ENCODE measurements at places on chromosomes 2 and 18.

DNA sequence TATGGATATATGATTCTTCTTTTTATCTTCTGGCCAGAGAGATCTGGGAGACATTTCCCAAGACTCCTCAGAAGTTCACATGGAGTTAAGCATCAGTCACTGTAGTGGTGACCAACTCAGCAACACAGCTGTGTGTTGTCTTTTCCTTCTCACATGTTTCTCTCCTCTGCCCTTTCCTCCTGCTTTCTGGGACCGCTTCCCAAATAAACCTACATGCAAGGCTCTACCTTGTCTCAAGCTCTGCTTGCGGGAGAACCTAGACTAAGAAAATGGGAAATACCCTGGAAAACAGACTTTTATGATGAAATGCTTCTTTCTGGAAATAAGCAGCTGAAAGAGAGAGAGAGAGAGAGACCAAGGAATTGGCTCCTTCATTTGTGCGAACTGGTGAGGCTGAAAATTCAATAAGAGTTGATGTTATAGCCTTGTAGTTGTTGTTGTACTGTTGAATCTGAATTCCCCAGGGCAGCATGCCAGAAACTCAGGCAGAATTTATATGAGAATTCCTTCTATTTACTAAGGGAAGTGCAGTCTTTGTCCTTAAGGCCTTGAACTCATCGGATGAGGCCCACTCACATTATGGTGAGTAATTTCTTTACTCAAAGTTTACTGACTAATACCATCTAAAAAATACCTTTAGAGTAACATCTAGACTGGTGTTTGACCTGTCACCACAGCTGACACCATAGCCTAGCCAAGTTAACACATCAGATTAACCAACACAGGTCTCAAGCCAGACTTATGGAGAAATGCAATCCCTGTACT is 22.7 kb upstream of the DSC1 start:
- no peak for DNase-seq

- DNase-seq, result no peak
These were observed 464 bp upstream of the TLX2 start for GRCh38 chr2:74513605-74514367.

DNA sequence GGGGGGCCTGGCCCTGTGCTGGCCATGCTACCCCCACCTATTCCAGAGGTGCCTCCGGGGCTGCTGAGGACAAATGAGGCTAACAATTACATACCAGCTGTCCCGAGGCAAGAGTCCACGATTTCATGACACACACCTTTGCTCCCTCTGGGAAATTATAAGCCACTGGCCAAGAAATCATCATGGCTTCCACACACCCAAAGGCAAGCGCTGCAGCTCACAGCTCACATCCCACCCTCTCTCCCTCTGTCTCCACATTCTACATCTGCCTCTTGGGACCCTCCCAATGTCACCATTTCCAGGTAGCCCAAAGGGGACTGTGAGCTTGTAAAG is 134.4 kb downstream of the HDAC4 start:
- DNase-seq, result no peak

GRCh38 chr2:161052214-161052613 is 108.0 kb upstream of the TANK start:
- DNase-seq, result no peak

- DNase-seq, result no peak
These were observed 207.9 kb downstream of the GLI2 start for GRCh38 chr2:120943403-120944034.

DNA sequence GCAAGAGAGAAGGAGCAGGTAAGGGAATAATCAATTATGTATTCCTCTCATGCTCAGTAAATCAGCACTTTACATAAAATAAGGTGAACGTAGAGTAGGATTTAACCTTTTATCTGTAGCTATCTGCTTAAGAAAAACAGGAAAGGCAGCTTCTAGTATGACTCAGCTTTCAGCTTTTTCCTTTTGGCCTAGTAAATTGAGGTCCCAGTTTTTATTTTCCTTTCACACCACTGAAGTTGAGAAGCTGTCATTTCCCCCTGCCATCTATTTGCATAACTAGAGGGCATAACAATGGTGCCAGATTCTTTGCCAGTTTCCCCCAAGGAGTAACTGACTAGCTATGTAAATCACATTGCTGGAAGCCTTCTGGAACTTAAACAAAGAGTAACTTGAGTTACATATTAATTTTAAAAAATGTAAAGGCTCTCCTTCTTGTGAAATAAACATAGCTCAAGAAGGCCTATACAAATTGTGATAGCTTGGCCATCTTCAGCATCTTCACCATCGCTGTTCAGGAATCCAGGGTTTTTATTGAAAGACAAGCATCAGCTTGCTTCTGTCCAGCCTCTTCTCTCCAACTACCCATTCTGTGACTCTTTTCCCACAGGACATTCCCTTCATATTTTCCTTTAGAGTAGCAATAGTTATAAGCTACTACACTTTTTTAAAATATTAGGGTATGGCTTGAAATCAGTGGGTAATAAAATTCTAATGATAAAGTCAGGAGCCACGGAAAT is 97.0 kb downstream of the KYNU start:
- peak; percentile 54 for DNase-seq

DNA sequence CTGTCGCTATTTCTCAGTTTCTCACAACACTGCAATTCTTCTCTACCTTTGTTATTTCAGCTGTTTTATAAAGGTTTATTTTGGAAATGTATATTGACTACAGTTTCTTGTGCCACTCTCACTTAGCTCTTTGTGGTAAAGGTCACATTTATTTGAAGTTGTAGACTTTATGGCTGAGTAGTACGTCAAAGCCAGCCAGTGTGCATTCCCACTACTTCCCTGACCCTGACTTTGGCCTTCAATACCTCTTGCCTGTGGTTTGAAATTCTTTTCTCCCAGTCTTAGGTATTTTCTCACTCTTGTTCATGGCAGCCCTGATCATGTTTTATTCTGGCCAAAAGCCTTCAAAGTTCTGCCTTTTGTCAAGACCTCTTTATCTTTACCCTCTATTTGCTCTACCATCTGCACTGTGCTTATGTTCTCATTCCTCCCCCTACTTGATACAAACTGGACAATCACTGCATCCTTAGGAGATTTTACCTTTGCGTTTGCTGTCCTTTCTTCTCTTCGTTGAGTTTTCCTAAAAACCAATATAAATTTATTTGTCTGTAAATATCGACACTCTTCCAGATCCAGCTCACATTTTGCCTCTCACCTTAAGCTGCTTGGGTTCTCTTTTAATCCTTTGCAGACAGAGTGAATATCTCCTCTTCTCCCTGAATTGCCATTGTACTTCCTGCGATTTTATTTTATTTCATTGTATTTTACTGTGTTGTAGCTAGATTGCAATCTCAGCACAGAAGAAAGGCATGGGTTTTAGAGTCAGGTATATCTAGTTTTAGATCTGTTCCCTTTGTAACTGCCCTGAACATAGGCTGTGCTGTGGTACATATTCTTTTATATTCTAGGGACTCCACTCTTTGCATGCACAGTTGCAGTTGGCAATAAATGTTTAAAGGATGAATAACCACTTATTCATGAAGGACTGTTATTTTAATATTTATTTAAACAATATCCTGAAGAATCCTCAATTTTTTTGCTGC is 31.2 kb downstream of the GULP1 start:
- DNase-seq, result no peak

- DNase-seq, result no peak
These were observed 54.2 kb downstream of the CD8B2 start for GRCh38 chr2:106541333-106541732.

GRCh38 chr2:127659408-127660290 is 13.7 kb downstream of the GPR17 start:
- DNase-seq, result peak; percentile 73

- no peak for DNase-seq
These were observed 203.8 kb downstream of the RDH14 start for GRCh38 chr2:18356676-18357075.

- DNase-seq, result no peak
These were observed 144.9 kb upstream of the FOSL2 start for GRCh38 chr2:28247734-28248133.

DNA sequence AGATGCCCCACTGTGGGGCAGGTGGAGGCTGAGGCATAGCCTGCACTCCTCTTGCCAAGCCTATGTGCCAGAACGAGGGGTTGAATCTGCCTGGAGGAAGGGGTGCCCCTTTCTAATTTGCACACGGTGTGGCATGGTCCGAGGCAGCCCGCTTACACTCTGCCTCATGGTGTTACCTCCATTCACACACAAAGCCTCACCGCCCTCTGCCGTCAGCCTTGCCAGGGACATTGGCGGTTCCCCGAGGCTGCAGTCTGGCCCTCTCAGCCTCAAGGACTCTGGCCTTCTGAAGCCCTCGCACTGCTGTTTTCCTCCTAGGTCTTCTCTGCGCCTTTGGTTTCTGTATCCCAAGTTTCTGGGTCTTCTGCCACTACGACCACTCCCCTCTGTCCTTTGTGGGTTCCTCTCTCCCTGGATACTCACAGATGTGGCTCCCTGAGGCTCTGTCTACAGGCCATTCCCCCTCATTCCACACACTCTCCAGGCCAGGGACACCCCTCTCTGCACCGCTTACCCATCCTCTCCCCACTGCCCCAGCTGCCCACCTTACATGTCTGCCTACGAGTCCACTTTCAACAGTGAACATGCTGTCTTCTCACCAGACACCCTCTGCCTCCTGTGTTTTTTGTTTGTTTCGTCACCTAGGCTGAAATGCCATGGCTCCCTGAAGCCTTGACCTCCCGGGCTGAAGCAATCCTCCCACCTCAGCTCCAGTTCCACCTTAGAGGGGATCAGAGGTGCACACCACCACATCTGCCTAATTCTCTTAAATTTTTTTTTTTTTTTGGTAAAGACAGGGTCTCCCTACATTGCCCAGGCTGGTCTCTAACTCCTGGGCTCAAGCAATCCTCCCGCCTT is 7.9 kb upstream of the ASPRV1 start:
- no peak for DNase-seq

GRCh38 chr18:24974431-24974830 is 377.5 kb downstream of the ZNF521 start:
- DNase-seq, result no peak

- DNase-seq, result no peak
These were observed 15.0 kb downstream of the LYPD1 start for GRCh38 chr2:132654968-132655367.

DNA sequence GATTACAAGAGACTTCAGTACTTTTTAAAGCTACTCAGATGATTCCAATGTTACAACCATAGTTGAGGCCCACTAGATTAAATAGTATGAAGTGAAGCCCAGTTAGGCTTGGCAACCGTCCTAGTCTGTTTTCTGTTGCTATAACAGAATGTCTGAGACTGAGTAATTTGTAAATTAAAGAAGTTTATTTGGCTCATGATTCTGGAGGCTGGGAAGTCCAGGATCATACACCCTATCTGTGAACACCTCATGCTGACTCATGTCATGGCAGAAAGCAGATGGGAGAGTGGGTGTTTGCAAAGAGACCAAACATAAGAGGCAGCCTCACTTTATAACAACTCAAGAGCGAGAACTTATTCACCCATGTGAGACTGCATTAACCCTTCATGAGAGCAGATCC is 63.1 kb downstream of the CCDC150 start:
- DNase-seq, result no peak

- DNase-seq, result no peak
These were observed 73.1 kb upstream of the RPE start for GRCh38 chr2:209929369-209929768.

DNA sequence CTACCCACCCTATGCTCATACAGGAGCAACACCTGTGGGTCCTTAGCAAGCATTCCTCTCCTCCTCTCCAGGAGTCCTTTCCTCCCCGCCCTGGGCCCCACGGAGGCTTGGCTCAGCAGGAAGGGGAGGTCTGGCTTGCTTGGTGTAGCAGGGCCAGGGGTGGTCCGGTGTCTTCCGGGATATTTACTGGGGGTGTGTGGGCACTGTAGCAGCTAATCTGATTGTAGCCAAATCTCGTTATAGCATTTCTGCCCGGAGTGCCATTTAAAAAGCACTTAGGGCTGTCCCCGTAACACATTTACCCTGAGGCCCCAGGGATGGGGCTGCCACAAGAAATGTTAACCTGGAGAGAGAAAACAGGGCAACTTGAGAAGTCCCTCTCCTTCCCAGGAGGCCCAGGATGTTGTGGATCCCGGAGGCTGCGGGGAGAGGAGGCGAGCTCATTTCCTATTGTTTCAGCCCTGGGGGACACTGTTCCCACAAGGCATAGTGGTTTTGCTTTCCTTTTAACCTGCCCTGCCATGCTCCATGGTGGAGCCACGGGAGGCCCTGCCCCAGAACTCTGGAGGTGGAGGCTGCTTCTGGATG is 134.5 kb downstream of the CLIP4 start:
- no peak for DNase-seq

DNA sequence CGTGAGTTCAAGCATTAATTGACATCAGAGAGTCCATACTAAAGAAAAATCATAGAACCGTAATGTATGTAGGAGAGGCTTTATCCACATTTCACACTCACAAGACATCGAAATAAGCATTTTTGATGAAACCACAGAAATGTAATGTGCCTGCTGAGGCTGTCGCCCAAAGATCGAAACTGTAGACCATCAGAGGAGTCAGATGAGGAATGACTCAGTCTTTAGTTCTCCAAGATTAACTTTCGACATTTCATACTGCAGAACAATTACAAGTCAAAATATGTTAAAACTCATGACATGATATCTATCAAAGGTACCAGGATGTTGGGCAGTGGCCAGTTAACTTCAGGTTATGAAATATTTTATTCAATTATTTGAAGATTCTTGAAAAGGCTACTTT is 79.6 kb downstream of the RAB31 start:
- no peak for DNase-seq

- DNase-seq, result no peak
These were observed 290.2 kb downstream of the GALR1 start for GRCh38 chr18:77539860-77540259.

DNA sequence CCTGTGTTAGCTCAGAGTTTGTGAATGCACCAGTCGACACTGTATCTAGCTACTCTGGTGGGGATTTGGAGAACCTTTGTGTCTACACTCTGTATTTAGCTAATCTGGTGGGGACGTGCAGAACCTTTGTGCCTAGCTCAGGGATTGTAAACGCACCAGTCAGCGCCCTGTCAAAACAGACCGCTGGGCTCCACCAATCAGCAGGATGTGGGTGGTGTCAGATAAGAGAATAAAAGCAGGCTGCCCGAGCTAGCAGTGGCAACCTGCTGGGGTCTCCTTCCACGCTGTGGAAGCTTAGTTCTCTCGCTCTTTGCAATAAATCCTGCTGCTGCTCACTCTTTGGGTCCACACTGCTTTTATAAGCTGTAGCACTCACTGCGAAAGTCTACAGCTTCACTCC is 324.2 kb downstream of the RAD51AP2 start:
- DNase-seq, result no peak

- no peak for DNase-seq
These were observed 68.7 kb downstream of the ASB1 start for GRCh38 chr2:238495422-238495821.

DNA sequence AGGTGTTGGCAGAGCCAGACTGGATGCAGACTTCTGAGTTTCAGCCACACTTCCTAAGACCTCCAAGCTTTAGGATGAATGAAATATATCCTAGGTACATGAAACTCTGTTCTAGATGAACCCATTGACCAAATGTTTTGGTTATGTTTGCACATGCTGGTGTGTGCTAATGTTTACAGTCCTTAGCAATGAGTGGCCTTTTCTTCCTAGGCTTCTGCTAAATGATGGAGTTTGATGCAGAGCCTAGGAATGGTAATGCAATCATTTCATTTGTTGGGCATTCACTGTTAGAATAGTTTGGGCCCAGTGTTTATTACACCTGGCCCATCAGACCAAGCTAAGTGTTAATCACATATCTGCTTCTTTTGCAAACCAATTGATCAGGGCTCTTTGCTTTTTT is 464.7 kb downstream of the MEIS1 start:
- DNase-seq, result no peak
